Stimulated activated naive CD4-positive, alpha-beta T cell (primary cell): ENCODE measurements at places on chromosomes 4 and X.

- peak; percentile 9 for DNase-seq
Measured at GRCh38 chrX:46554942-46555341, 9.7 kb upstream of the ZNF674 start.

- no peak for DNase-seq
Measured at GRCh38 chr4:23269566-23269965, 576.8 kb downstream of the GBA3 start.

DNA sequence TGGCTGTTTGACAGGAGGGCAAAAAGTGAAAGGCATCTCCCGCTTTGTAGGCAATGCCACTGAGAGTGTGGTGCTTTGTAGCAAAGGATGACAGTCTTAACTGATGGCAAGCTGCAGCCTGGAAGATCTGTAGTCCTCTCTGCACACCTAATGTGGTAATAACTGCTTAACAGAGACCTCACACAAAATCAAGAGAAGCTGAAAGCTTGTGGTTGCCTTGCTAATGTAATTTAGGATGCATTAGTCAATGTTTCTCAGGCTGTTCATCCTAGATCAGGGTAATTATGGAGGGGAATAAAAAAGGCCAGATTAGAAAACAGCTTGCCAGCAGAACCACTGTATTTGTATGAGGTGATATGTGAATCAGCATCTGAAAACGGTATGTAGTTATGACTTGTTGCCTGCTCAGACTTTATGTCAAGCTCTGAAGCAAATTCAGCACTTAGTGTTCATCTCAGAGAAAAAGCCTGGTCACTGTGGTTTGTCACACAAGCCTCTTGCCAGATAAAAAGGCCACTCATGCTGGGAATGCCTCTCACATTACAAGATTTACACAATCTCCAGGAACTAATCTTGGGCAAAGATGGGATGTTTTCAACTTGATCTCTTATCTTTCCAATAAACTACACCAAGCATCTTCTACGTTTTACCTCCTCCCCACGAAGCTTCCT is 130.8 kb downstream of the ENOX2 start:
- DNase-seq, result no peak

DNA sequence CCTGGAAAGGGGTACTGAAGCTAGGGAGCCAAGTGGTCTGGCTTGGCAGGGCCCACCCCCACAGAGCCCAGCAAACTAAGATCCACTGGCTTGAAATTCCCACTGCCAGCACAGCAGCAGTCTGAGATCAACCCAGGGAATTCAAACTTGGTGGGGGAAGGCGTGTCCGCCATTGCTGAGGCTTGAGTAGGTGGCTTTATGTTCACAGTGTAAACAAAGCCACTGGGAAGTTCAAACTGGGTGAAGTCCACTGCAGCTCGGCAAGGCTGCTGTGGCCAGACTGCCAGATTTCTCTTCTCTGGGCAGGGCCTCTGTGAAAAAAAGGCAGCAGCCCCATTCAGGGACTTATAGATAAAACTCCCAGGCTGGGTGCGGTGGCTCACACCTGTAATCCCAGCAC is 58.9 kb downstream of the TFDP3 start:
- DNase-seq, result no peak

- DNase-seq, result no peak
Measured at GRCh38 chr4:100588076-100588475, 70.3 kb upstream of the EMCN start.

- no peak for DNase-seq
Measured at GRCh38 chr4:45530498-45530897, 593.4 kb downstream of the GABRG1 start.

- no peak for DNase-seq
Measured at GRCh38 chrX:125520029-125520428, 200.4 kb downstream of the TEX13C start.

GRCh38 chr4:159867673-159868072 is 764.8 kb downstream of the RAPGEF2 start:
- DNase-seq, result no peak

DNA sequence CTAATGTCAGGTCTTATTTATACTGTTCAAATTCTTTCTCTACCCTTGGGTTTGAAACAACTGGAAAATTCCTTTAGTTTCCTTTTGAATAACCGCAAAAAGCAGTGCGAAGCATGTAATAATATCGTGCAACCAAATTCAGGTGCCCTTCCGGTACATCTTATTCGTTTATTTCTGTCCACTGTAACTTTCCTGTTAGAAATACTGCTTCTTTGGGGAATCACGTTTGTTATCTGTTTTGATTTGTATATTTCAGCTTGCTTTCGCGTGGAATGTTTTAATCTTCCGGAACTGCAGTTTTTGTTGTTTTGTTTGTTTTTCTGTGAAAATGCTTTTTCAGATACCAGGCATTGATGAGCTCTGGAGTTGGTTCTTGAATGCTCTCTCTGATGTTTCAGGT is 85.7 kb upstream of the HPRT1 start:
- DNase-seq, result no peak

GRCh38 chr4:8736090-8736825 is 135.4 kb downstream of the HMX1 start:
- no peak for DNase-seq

DNA sequence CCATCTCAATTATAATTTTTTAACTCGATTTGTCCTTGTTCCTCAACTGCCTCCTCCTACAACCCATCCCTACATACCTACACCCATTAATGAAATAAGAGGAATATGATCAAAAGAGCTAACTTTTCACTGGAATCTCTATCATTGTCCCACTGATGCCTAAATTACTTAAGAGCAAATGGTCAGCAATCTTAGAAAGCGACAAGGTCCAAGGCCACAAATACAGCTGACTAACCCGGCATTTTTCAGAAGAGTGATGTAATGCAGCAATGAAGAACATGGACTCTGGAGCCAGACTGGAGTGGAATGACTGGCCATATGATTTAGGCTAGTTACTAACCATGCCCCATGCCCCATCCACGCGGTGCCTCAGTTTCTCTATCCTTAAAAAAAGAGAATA is 56.2 kb downstream of the PPA2 start:
- DNase-seq, result no peak

DNA sequence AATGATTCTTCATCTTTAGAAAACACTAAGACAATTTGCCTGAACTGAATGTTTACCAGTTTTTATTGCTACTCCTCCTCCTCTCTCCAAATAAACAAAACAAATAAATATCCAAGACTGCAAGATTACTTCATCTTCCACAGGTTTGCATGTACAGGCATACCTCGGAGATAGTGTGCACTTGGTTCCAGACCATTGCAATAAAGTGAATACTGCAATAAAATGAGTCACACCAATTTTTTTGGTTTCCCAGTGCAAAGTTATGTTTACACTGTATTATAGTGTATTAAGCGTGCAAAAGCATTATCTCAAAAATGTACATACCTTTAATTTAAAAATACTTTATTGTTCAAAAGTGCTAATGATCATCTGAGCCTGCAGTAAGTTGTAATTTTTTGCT is 53.3 kb downstream of the FBXL5 start:
- no peak for DNase-seq

DNA sequence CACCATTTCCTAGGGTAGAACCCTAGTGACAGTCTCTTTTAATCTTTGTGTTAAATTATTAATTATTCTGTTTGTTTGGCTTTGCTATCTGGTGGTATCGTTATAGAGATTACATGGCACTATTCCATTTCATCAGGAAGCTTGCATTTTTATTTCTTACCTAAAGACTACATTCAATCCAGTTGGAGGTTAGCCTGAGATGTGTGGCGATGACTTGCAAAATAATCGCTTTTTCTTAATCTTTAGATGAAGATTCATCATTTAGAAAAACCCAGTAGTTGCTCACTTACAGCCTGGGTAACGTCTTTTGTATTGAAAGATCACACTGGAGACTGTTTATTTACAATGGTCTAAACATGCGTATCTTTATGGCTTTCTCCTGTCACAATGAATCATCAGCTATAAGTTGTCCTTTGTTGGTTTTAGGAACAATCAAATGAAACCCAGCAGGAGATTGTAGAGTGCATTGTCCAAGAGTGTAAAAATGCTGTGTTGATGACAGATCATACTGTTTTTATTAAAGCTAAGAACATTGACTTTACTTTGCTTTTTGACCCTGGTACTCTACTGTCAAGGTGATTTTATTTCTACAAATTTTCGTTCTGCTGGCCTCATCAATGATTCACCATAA is 281.7 kb upstream of the PITX2 start:
- DNase-seq, result no peak

- DNase-seq, result no peak
Measured at GRCh38 chr4:178173771-178174170, 731.5 kb upstream of the AGA start.

GRCh38 chr4:173381610-173382009 is 10.9 kb downstream of the SAP30 start:
- DNase-seq, result no peak

- no peak for DNase-seq
Measured at GRCh38 chr4:12360391-12360790, 931.7 kb upstream of the HS3ST1 start.

- DNase-seq, result no peak
Measured at GRCh38 chrX:40043895-40044294, 53.9 kb downstream of the BCOR start.

DNA sequence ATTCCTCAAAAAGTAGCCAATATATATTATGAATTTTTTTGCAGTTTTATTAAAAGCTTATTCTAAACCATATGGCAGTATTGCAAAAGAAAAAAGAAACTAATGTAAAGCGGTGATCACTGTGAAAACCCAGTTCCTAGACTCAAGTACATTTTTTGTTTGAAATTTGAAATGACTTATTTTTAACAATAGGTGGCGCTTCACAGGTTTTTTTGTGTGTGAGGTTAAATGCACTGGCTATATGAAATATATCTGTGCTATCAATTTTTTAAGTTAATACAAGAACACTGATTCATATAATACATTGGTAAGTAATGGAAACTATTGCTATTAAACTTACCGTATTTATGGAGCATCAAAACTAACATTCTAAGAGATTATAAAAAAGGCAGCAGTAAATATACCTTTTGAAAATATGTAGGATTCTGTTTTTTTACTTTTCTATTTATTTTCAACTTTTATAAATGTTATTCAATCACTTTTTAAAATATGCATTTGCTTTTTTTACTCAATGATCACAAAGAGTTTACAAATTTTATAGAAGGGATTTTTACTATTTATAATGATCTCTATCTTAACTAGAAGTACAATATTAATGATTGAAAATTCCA is 5.6 kb upstream of the SPRY1 start:
- DNase-seq, result peak; percentile 10

DNA sequence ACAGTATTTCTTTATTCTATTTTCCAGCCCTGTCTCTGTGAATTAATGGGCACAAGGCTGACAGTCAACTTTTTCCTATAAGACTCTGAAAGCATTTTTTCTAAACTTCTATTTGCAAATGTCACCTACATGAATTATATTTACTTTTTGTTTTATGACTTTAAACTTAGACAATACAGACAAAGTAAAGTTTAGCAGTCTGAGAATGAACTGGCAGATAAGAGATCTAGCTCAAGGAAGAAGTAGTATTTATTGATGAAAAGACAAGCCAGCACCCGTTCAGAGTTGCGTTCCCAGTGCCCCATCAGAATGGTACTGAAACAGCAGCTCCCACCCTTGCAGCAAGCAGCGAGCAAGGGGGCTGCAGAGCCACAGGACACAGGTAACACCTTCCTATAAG is 148.5 kb downstream of the FAM13A start:
- no peak for DNase-seq

DNA sequence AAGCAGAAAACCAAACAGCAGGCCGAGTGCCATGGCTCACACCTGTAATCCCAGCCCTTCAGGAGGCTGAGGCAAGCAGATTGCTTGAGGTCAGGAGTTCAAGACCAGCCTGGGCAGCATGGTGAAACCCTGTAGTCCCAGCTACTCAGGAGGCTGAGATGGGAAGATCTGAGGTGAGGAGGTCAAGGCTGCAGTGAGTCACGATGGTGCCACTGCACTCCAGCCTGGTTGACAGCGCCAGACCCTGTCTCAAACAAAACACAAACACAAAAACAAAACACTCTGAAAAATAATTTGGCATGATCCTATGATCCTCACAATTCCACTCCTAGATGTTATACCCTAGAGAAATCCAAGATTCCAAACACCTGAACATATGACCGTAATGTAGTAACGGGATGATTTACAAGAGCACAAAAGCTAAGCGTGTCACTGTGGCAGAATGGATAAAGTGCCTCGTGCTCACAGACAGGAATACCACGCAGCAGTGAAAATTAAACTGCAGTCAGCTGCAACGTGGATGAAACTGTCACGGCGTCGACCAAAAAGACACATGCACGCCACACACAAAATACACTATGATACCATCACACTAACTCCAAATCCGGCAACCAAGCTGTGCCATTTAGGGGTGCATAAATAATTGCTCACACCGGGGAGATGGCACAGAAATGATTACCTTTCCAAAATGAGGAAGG is 1.7 kb downstream of the NELFA start:
- no peak for DNase-seq

- no peak for DNase-seq
Measured at GRCh38 chr4:7153711-7154110, 38.6 kb upstream of the SORCS2 start.
